Tibial nerve (tissue), 4 donors: ENCODE measurements at places on chromosomes 6 and 20. TPM values are rescaled to one million over a fixed set of nuclear protein-coding genes. Genes with fewer than 3 reads are reported as not detected.
A peak's percentile ranks its signal among the peaks of the same experiment; 100 is the strongest.

- H3K27ac ChIP-seq: peak overlapping the region; percentile 81
- no peaks in the 10 kb centered on the region for H3K4me1 ChIP-seq
- no peaks in the 10 kb centered on the region for H3K27me3 ChIP-seq
- no peaks in the 10 kb centered on the region for H3K36me3 ChIP-seq
- no peak for DNase-seq
- no peak overlapping the region for H3K4me3 ChIP-seq
Measured at GRCh38 chr6:5208471-5208971, 52.2 kb downstream of the LYRM4 start.

DNA sequence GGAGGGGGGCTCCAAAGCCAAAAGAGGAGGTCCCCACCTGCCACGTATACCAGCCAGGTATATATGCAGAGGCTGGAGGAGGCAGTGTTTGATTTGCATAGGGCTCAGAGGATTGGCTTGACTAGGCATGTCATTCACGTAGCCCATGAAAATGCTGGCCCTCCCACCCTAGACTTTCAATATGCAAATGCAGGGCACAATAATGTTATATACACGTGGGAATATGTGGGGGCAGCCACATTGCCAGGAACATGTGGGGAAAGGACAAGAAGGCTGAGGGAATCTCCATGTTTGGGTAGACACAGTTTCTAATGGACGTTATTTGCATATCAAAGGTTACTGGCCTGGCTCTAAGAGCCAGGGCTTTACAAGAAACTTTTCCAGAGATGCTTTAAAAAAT, 301.8 kb downstream of the FARS2 start:
- no peaks in the 10 kb centered on the region for H3K27me3 ChIP-seq
- H3K27ac ChIP-seq: no peak overlapping the region
- no peak for DNase-seq
- H3K4me1 ChIP-seq: no peaks in the 10 kb centered on the region
- no peaks in the 10 kb centered on the region for H3K36me3 ChIP-seq

GRCh38 chr6:46284475-46284874, 113.7 kb upstream of the ENPP5 start:
- H3K4me1 ChIP-seq: no peaks in the 10 kb centered on the region
- no peaks in the 10 kb centered on the region for H3K27me3 ChIP-seq
- H3K36me3 ChIP-seq: no peaks in the 10 kb centered on the region
- no peak overlapping the region for H3K27ac ChIP-seq
- no peak overlapping the region for H3K4me3 ChIP-seq
- DNase-seq: no peak

- no peak for DNase-seq
- no peaks in the 10 kb centered on the region for H3K36me3 ChIP-seq
- no peak overlapping the region for H3K27ac ChIP-seq
Measured at GRCh38 chr6:16769131-16769985, 8.1 kb upstream of the ATXN1 start.

DNA sequence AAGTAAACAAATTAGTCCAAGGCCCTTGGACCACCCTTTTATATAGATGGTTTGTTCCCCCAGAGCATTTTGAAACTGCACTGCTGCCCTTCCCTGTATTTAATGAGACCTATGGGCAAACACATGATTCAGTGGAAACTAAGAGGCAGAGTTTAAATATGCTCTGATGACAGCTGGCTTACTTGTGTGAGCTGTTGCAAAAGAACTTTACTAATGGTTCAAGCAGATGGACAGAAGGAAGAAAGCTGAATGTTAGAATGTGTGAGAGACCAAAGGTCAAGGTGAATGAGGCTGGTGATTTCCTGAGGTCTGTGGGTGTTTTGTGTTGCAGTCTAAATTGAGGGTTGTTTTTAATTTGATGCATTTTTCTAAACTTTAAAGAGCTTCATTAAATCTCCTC, 123.0 kb upstream of the CEP162 start:
- no peak for DNase-seq
- no peaks in the 10 kb centered on the region for H3K36me3 ChIP-seq
- H3K4me3 ChIP-seq: no peak overlapping the region
- H3K27me3 ChIP-seq: no peaks in the 10 kb centered on the region
- no peaks in the 10 kb centered on the region for H3K4me1 ChIP-seq
- no peak overlapping the region for H3K27ac ChIP-seq

- H3K36me3 ChIP-seq: no peaks in the 10 kb centered on the region
- H3K4me1 ChIP-seq: peaks cover 30% of the 10 kb centered on the region
- H3K4me3 ChIP-seq: peak within 1 kb of the TSS; percentile 32
- H3K27ac ChIP-seq: peak within 1 kb of the TSS; percentile 89
Measured at GRCh38 chr20:62952373-62952967, at the start of gene SLC17A9. TSS of gene SLC17A9 (plus strand) at chr20:62952709. CDS start at chr20:62952831, 122 bp downstream.

DNA sequence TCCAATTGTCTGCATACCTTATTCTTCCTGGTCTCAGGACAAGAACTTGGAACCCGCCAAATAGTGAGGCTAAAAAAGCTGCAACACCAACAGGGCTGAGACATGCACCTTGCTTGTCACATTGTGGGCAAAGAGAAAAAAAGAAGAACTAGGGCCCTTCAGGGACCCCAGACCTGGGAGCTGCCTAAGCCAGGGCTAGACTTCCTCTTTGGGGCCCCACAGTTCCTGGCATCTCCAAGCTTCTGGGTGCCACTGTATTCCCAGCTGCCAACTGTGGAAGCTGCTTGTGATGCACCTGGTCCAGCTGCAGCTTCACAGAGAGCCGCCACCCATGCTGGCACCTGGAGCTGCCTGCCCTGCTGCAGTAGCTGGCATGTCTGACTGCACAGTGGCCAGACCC, 370.6 kb downstream of the CD83 start:
- no peak overlapping the region for H3K4me3 ChIP-seq
- H3K27ac ChIP-seq: no peak overlapping the region
- no peak for DNase-seq

GRCh38 chr6:33744895-33745546, 1.7 kb downstream of the IP6K3 start:
- peak overlapping the region; percentile 75 for H3K27ac ChIP-seq
- DNase-seq: no peak
- H3K36me3 ChIP-seq: no peaks in the 10 kb centered on the region
- H3K4me1 ChIP-seq: peaks cover 32% of the 10 kb centered on the region
- no peaks in the 10 kb centered on the region for H3K27me3 ChIP-seq

GRCh38 chr6:98384801-98385200, 449.6 kb upstream of the POU3F2 start:
- DNase-seq: no peak
- no peak overlapping the region for H3K27ac ChIP-seq
- H3K4me1 ChIP-seq: no peaks in the 10 kb centered on the region
- no peaks in the 10 kb centered on the region for H3K27me3 ChIP-seq
- no peak overlapping the region for H3K4me3 ChIP-seq

GRCh38 chr6:71033890-71034289, 77.0 kb upstream of the B3GAT2 start:
- no peak for DNase-seq
- H3K27ac ChIP-seq: no peak overlapping the region
- H3K4me3 ChIP-seq: no peak overlapping the region
- H3K36me3 ChIP-seq: no peaks in the 10 kb centered on the region

GRCh38 chr6:52577778-52578463, 1.1 kb upstream of the TRAM2 start:
- H3K27me3 ChIP-seq: no peaks in the 10 kb centered on the region
- H3K4me3 ChIP-seq: peak overlapping the region; percentile 78
- no peaks in the 10 kb centered on the region for H3K36me3 ChIP-seq
- peak overlapping the region; percentile 90 for H3K27ac ChIP-seq

- H3K27ac ChIP-seq: no peak overlapping the region
- DNase-seq: no peak
- no peaks in the 10 kb centered on the region for H3K4me1 ChIP-seq
Measured at GRCh38 chr6:142954844-142955243, 9.9 kb upstream of the HIVEP2 start.

GRCh38 chr20:2602746-2603145, 49.7 kb upstream of the NOP56 start:
- H3K4me3 ChIP-seq: no peak overlapping the region
- no peaks in the 10 kb centered on the region for H3K27me3 ChIP-seq
- no peak for DNase-seq
- no peaks in the 10 kb centered on the region for H3K4me1 ChIP-seq
- no peaks in the 10 kb centered on the region for H3K36me3 ChIP-seq

Gene LPIN3
- total RNA-seq: 26.8 TPM

Gene TCF21
- not detected for total RNA-seq

Gene MLN
- not detected for total RNA-seq

Gene PTGIS
- 92.4 TPM for total RNA-seq

Gene MEI4
- under 0.01 TPM for total RNA-seq
